ENCODE measurements at places on chromosomes 5 and 9.

DNA sequence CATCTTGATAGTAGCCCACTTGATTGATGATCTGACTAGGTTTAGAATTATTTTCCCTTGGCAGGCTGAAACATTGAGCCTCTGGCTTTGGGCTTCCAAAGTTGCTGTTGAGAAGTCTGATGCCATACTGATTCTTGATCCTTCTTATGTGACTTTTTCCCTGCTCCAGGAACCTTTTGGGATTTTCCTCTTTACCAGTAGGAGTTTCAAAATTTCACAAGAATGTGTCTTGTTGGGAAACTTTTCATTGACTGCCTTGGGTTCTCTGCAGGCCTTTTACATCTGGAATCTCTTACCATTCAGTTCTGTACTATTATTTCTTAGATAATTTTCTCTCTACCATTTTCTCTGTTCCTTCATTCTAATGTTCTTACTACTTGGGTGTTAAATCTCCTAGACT is 20.0 kb downstream of the STC2 start:
- no peak for DNase-seq

DNA sequence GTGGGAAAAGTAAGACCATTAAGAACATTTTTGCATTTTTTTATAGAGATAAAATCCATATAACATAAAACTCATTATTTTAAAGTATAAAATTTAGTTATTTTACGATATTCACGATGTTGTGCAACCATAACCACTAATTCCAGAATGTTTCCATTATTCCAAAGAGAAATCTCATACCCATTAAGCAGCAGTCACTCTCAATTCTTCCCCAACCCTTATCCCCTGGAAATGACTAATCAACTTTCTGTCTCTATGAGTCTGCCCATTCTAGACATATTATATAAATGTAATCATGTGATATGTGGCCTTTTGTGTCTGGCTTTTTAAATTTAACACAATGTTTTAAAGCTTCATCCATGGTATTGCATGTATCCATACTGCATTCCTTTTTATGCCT is 115.6 kb upstream of the ADAMTSL1 start:
- no peak for DNase-seq

DNA sequence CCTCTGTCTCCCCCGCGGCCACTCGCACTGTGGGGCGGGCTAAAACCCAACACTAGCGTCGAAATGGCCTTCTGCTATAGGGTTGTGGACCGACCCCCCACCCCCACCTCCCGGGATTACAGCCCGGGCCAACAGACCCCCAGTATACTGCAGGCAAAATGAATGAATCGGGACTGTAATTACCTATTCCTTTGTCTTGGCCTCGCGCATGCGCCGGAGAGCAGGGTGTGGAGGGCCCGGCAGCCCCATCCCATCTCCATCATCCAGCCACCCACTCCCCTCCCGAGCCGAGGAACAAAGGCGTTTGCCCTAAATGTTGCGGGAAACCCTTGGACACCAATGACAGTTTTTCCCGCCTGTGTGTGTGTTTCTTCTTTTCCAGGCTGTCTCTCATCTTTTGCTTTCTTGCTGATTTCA is 1.6 kb downstream of the BASP1 start:
- DNase-seq: no peak

DNA sequence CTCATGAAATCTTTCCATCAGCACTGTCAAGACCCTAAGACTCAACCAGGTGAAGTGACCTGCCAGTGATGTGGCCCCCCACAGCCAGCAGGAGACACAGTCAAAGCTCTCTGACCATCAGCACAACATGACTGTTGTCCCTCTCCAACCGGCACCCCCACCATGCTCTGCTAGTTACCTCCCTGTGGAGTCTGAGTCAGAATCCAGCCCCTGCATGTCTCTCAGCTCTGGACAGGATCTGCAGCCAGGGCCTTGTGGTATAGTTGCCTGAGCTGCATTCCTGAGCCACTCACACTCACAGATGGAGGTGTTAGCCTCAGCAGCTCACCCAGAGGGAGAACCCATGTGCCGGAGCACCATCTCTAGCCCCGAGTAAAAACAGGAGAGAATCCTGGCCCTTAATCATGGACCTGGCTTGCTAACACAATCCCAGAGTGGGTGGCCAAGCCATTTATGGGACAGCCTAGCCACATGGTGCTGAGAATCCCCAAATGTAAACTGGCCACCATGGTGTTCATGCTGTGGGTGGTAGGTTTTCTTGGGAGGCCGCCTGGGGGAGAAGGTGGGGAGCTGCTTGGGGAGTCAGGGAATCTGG is 237.8 kb downstream of the PAPPA start:
- DNase-seq: no peak

GRCh38 chr5:40495237-40495635 is 184.5 kb upstream of the PTGER4 start:
- no peak for DNase-seq

DNA sequence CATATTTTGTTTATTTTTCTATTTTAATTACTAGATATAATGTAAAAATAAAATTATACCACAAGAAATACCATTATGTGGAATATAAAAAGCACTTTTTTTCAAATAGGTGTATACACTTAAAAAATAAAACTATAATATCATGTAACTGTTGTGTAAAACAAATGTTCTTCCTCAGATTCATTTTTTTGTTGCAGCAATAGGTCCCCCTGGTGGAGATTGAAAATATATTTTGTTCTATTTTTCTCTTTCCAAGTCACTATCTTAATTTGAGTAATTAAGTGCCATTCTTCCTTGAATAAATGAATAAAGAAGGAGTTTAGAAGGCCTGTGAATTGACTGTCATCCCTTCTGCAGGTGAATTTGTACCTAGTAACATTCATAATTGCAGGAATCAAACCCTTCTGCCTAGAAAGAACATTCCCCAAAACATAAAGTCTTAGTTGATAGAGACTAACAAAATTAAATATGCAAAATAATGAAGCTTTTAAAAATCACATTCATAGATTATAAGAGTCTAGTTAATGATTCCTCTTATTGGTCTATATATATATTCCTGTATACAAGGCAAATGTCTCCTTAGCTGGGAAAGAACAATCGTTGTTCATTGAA is 23.4 kb downstream of the CETN3 start:
- no peak for DNase-seq

DNA sequence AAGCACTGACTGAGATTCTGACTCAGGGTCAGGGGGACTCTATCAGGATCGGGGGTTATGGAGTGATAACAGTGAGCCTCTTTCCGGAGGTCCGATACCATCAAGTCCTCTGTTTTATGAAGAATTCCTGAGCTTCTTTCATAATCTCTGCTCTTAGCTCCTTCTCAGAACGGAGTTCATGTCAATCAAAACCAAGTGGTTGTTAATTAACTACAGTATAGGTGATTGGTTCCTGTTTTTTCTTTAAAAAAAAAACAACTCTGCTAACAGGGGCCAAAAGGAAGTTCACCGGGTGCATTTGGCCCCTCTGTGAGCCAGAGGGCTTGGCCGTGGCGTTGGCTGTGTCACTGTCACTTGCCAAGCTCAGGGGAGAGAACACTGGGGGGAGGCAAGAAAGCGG is 4.0 kb downstream of the GFI1B start:
- DNase-seq: no peak

DNA sequence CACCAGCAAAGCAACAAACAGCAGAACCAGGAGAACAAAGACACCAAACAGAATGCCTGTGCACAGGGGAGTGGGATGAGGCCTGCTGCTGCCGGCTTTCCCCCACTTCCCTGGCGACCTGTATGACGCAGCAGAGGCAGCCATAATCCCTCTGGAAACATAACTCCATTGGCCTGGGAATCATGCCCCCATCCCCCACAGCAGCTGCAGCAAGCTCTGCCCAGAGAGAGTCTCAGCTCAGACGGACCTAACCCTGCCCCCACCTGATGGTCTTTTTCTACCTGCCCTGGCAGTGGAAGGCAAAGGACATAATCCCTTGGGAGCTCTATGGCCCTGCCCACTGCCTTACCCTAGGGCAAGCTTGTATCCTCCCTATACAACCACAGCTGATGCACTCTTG is 81.8 kb upstream of the FANCC start:
- no peak for DNase-seq

DNA sequence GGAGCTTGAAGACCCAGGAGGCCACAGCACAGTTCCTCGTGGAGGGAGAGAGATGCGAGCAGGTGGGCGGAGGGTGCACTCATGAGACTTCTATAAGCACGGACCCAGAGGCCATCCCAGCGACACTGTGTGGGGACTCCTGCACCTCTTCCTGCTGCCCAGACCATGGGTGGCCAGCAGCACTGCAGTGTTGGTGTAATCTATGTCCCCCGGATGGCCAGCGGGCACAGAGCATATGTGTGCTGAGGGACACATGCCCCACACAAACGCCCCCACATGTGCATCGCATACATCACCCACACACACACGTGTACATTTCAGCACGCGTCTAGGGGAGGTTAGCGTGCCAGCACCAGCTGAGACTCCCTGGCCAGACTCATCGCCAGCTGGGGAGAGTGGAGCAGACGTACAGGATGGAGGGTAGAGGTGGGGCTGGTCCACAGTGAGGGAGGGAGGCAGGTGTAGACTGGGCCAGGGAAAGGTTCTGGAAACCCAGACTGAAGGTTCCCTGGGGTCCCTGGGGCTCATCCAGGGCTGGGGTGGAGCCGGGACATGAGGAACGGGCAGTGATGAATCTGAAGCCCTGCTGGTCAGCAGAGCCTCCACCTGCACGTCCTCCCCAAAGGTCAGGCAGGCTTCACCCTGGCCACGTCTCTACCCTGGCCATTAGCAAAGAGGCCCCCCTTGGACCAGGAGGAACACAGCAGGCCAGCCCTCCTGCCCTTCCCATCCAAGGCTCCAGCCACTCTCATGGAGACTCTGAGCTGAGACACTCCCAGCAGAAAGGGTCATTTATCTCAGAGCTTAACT is 27.6 kb downstream of the ADAMTS2 start:
- no peak for DNase-seq

DNA sequence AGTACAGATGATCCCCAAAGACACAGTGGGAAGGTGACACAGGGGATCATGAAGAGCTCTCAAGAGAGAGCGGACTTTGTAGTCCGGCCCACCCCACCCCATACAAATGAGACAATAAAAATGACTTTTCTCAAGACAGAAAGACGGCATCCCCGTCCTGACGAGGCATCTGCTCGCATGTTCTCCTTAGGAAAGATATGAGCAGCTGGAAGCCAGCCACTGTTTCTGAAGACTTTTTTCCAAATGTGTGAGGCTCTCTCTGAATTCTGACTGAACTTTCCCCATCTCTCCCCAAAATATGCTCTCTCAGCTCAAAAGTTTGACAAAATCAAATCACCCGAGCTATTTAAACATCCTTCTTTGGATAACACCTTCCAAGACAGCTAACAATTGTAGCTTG is 105.2 kb downstream of the RFK start:
- no peak for DNase-seq

- no peak for DNase-seq
Observed at GRCh38 chr9:34556949-34557348, 32.6 kb downstream of the CNTFR start.

- DNase-seq: no peak
Observed at GRCh38 chr9:137376386-137376785, 46.6 kb downstream of the EXD3 start.

DNA sequence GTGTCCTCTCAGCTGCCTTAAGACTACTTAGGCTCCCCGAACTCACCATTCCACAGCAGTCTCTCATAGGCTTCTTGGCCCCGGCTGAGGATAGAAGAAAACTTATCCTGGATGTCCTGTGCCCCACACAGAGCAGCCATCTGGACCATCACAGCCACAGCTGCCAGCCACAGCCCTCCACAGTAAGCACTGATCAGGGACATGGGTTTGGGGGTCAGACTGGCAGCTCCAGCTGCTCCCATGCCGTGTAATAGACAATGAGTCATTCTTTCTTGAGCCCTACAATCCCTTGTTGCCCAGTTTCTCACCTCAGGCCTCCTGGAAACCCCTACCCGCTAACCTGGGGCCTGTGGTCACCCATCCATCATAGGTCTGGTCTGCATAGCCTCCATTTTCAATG is 5.7 kb downstream of the CREB3 start:
- no peak for DNase-seq

DNA sequence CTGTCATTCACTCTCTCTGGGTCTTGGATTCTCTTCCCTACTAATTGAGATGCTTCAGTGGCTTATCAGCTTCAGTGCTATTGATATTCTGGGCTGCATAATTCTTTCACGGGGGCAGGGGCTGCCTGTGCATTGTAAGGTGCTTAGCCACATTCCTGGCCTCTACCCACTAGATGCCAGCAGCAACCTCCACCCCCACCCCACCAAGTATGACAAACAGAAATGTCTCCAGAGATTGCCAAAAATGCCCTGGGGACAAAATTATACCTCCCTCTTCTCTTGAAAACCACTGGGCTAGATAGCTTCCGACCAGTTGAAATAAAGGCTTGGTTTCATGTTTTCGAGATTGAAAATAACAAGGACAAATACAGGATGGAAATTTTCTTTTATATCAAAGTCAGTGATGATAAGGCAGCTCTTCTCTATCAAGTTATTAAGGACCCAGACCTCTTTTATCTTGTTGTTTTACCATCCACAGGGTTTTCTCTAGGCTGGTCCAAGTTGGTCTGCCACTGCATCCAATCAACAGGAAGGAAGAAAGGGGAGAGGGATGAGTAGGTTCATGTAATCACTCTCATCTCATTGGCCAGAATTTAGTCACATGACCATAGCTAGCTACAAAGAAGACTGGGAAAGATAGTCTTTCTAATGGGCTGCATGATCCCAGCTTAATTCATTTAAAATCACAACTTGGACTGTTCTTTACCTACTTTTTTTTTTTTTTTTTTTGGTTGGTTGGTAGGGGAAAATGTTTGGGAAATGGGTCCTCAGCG is 92.1 kb upstream of the RANBP3L start:
- DNase-seq: no peak

DNA sequence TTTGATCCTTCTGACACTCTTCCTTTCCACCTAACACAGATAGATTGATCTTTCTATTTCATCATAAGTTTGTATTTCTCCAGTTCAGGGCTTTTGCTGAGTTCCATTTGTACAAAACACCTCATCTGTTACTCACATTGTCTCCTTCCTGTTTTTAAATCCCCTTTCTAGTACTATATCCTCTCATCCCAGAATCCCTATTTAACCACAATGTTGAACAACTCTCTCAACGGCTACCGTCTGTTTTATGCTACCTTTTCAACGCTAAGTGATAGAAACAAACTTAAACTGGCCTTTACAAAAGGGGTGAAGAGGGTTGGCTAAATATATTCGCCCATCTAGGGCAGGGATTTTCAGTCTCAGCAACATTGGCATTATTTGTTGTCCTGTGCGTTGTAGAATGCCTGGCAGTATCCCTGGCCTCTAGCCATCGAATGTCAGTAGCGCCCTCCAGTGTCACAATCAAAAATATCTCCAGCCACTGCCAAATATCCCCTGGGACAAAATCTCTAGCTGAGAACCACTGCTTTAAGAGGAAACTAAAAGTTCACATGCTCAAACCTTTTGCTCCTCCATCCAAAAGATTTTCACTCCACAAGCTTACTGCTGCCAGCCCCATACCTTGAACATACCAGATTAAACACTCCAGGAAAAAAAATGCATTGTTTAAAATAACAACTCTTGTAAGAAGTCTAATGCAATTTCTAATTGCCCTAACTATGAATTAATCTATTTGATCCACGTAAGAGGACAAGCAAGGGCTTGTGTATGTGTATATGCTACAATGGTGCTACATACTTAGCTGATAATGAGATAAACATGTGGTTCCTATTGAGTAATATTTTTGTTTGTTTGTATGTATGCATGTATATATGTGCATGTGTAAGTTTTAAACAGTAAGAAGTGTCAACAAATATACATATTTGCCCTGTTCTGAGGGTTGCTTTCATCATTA is 344.0 kb downstream of the PTPRD start:
- no peak for DNase-seq
